ENCODE measurements at places on chromosomes 13 and 19.

DNA sequence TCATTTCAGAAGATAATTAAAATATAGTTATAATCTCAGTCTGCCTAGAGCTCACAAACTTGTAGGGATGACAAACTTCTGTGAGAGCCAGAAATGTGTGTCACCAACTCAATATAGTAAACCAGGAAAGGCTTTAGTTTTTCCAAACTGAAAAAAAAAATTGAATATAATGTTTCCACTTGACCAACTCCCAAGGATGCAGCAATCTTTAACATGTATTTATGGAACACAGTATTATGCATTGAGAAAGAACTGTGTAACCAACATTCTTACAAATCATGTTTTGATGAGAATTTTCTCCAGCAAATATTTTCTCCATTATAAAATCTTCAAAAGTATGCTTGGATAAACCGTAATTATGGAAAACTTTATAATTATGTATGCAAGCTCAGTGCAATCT lies 50.1 kb upstream of the KLF12 start:
- no peak for DNase-seq

- DNase-seq = no peak
Observed at GRCh38 chr19:39032063-39032918, at the start of gene FBXO27. Gene FBXO27, minus strand, starts transcription at chr19:39032549. Its CDS starts 322 bp downstream, at chr19:39032227.

GRCh38 chr19:33998739-33999345 lies 173.5 kb upstream of the LSM14A start:
- DNase-seq = no peak

- DNase-seq = no peak
Observed at GRCh38 chr13:99356262-99357091, 49.3 kb upstream of the GPR183 start.

DNA sequence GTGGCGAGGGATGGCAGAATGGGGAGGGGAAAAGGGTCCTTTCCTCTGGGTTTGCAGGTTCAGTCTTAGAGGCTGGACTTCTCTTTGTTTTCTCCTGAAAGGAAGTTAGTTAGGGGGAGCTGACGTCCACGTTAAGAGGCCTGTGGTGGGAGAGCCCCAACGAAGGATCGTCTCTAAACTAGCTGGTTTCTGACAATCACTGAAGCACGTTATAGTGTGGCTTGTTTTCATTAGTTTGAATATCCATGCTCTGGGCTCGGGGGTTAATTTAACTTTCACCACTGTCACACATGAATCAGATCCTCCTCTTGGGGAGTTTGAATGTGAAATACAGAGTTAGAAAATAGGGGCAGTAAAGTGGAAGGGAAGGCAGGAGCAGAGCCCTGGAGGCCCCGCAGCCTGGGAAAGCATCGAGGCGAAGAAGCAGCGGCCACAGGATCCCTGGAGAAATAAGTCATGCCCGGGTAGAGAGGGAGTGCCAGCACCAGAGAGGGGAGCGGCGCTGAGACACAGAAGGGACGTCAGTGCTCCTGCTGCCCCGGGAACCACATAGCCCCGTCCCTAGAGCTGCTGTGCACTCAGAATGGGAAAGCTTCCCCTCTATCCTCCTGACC lies 31.1 kb upstream of the AMER2 start:
- DNase-seq = no peak

GRCh38 chr13:98324105-98324504 lies 147.0 kb upstream of the RNF113B start:
- no peak for DNase-seq

GRCh38 chr19:18435178-18435841 lies 2.6 kb downstream of the ISYNA1 start:
- DNase-seq = no peak

GRCh38 chr13:22073718-22074117 lies 402.8 kb downstream of the FGF9 start:
- no peak for DNase-seq

All from activated CD4-positive, alpha-beta T cell treated with anti-CD3 and anti-CD28 coated beads for 1 hour (primary cell).